Heart left ventricle (tissue), 16 donors: ENCODE measurements at places on chromosomes 2 and 18. TPM values are rescaled to one million over a fixed set of nuclear protein-coding genes. Genes with fewer than 3 reads are reported as not detected.

Gene UGT1A10
- polyA plus RNA-seq = not detected

Gene HS1BP3
- polyA plus RNA-seq = 21.0 TPM

Gene SLC23A3
- 0.84 TPM for polyA plus RNA-seq

Gene NOSTRIN
- 8.6 TPM for polyA plus RNA-seq

Gene CD207
- 0.19 TPM for polyA plus RNA-seq

Gene CTNNA2
- polyA plus RNA-seq = not detected
